Activated CD8-positive, alpha-beta memory T cell treated with anti-CD3 and anti-CD28 coated beads, Interleukin-2, amount 10 ng/mL, durations not matched to agents 7 days and 5 days (primary cell): ENCODE measurements at places on chromosomes 2 and 18. TPM values are rescaled to one million over a fixed set of nuclear protein-coding genes. Genes with fewer than 3 reads are reported as not detected.

- no peak overlapping the region for H3K4me3 ChIP-seq
- DNase-seq, result no peak
- H3K27me3 ChIP-seq, result no peaks in the 10 kb centered on the region
- peaks cover 41% of the 10 kb centered on the region for H3K4me1 ChIP-seq
- H3K27ac ChIP-seq, result peak overlapping the region; percentile 80
- peaks cover 4% of the 10 kb centered on the region for H3K36me3 ChIP-seq
These were observed 96.1 kb downstream of the HDAC4 start for GRCh38 chr2:239304533-239305221.

GRCh38 chr2:29921560-29921915 is at the start of gene ALK:
ALK (minus strand) TSS chr2:29921586; CDS start chr2:29920659, 927 bp downstream.
- no peaks in the 10 kb centered on the region for H3K36me3 ChIP-seq
- H3K27me3 ChIP-seq, result peaks cover 48% of the 10 kb centered on the region
- no peak within 1 kb of the TSS for H3K4me3 ChIP-seq

DNA sequence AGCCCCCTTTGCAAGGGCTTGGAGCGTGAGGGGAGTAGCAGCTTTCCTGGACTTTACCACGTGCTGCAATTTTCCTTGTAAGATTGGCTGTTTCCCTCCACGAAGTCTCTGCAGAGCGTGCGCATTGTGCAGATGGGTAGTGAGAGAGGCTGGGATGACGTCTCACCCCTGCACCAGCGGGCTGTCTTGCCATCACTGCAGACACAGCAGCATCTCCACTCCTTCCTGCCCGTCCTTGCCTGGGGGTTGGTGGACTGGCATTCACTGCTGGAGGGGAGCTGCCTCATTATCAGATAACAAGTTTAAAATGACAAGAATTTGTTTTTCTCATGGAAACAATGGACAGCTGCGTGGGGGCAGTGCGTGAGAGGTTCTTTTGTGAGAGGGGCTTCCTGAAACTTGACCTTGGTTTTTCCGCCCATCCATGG is 45.3 kb upstream of the HS6ST1 start:
- H3K4me1 ChIP-seq, result no peaks in the 10 kb centered on the region
- peaks cover 27% of the 10 kb centered on the region for H3K27me3 ChIP-seq
- no peak overlapping the region for H3K4me3 ChIP-seq
- no peak for DNase-seq
- H3K27ac ChIP-seq, result no peak overlapping the region
- H3K36me3 ChIP-seq, result no peaks in the 10 kb centered on the region

DNA sequence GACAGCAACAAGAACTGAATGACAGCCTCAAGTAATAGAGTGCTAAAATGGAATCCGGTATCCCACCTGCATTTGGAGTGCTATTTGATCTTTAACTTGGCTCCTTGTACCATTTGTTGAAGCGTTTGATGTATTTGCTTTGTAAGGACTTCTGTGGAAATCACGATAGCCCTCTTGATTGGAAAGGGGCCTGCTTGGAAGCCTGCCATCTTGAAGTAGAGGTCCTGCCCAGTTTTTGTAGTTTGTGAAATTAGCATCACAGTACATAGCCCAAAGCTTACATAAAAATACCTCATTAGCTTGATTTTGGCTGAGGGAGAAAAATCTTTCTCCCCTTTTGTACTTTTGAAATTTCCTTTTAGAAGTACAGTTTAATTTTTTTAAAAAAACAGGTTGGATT is 2.7 kb downstream of the CDCA7 start:
- H3K27ac ChIP-seq, result no peak overlapping the region
- DNase-seq, result no peak
- H3K4me3 ChIP-seq, result no peak overlapping the region
- peaks cover 45% of the 10 kb centered on the region for H3K36me3 ChIP-seq

GRCh38 chr2:152189622-152190495 is 14.3 kb upstream of the STAM2 start:
- H3K27me3 ChIP-seq, result peaks cover 15% of the 10 kb centered on the region
- no peak overlapping the region for H3K4me3 ChIP-seq
- H3K4me1 ChIP-seq, result no peaks in the 10 kb centered on the region
- no peak overlapping the region for H3K27ac ChIP-seq
- DNase-seq, result peak; percentile 44

- peaks cover 4% of the 10 kb centered on the region for H3K27me3 ChIP-seq
- no peak overlapping the region for H3K27ac ChIP-seq
- H3K4me3 ChIP-seq, result no peak overlapping the region
- no peaks in the 10 kb centered on the region for H3K36me3 ChIP-seq
- H3K4me1 ChIP-seq, result peaks cover 12% of the 10 kb centered on the region
These were observed 6.4 kb upstream of the PTPN4 start for GRCh38 chr2:119753041-119753929.

GRCh38 chr2:10792001-10792634 is 20.5 kb downstream of the PDIA6 start:
- no peak for DNase-seq
- H3K4me1 ChIP-seq, result peaks cover 30% of the 10 kb centered on the region
- H3K27me3 ChIP-seq, result no peaks in the 10 kb centered on the region
- H3K27ac ChIP-seq, result peak overlapping the region; percentile 85
- H3K4me3 ChIP-seq, result no peak overlapping the region
- H3K36me3 ChIP-seq, result peaks cover 67% of the 10 kb centered on the region

GRCh38 chr2:45170191-45171135 is 161.2 kb upstream of the SIX2 start:
- peaks cover 4% of the 10 kb centered on the region for H3K4me1 ChIP-seq
- no peak overlapping the region for H3K4me3 ChIP-seq
- H3K27me3 ChIP-seq, result peaks cover 80% of the 10 kb centered on the region
- H3K27ac ChIP-seq, result no peak overlapping the region

GRCh38 chr2:39778233-39778632 is 825 bp downstream of the THUMPD2 start:
- no peak for DNase-seq
- peaks cover 64% of the 10 kb centered on the region for H3K4me1 ChIP-seq
- H3K27ac ChIP-seq, result peak overlapping the region; percentile 93
- H3K27me3 ChIP-seq, result no peaks in the 10 kb centered on the region

FAM228A gene
- total RNA-seq, result not detected

MYO7B gene
- total RNA-seq, result not detected

CELF4 gene
- total RNA-seq, result not detected

FAP gene
- total RNA-seq, result not detected

AQP12A gene
- total RNA-seq, result not detected
